Activated T-helper 1 cell treated with Interleukin-2 at 50 U/mL for 16 hours (primary cell): ENCODE measurements at places on chromosomes 16 and 17.

GRCh38 chr17:74452033-74452840 is 14.2 kb upstream of the CD300A start:
- no peak for DNase-seq

- no peak for DNase-seq
Measured at GRCh38 chr16:9500872-9501271, 409.4 kb downstream of the HAPSTR1 start.

- DNase-seq = no peak
Measured at GRCh38 chr16:27977966-27978365, 85.5 kb downstream of the GSG1L start.

DNA sequence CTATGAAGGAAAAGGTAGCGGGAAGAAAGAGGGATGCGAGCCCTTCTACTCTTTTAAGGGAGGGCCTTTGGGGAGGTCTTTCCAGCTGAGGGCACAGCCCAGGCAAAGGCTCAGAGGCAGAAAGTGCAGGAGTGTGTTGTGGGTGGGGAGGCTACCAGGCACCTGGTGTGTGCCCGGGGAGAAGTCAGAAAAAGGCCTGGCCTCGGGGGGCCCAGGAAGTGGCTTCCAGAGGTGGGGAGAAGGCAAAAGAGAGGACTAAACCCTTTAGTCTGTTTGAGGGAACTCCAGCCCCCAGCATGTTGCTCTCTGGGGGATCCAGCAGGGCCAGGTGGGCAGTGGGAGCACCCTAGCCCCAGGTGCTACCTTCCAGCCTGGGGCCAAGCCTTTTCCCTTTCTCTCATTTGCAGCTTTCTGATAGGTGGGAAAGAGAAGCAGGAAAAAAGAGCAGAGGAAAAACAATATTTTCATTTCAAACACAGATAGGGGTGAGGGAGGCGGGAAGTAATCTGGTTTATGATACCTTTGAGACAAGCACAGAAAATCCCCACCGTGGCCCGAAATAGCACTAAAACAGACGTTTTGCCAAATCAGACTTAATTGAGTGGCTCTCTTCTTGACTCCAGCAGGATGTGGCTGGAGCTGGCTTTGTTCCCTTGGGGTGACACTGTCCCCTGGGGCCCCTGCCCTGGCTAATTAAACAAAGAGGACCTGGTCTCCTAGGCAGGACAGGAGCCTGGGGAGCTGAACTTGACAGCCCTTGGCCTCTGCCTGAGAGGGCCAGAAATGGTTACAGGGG is 10.4 kb downstream of the RAI1 start:
- no peak for DNase-seq

GRCh38 chr16:84082835-84083569 is 33.7 kb downstream of the MBTPS1 start:
- DNase-seq = no peak

- no peak for DNase-seq
Measured at GRCh38 chr17:51888816-51889215, 269.7 kb downstream of the CA10 start.

DNA sequence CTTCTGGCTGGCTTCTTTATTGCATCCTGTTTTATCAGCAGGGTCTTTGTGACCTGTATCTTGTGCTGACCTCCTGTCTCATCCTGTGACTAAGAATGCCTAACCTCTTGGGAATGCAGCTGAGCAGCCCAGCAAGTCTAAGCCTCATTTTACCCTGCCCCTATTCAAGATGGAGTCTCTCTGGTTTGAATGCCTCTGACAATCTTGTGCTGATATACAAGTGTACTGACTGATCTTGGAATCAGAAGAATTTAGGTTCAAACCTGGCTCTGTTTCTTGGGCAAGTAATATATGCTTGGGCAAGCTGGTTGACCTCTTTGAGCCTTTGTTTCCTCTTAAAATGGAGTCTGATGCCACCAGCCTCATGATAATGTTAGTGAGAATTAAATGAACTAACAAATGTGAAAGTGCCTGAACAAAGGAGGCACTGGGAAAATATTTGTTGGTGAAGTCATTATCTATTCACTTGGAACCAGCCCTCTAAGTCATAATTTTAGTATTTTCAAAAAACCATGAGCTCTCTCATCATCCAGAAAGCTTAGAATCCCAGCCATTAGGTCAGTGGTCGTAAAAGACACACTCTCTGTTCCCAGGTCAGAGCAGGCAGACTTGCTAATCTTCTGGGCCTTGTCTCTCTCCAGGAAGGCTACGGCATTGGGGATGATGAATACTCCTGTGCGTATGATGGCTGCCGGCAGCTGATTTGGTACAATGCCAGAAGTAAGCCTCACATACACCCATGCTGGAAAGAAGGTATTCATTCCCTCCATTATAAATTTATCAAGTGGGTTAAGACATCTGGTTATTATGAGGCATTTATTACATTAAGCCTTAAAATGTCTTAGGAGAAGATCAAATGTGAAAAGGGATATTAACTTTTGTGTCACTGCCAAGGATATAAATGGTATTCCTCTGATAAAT is 18.1 kb upstream of the ARL2BP start:
- no peak for DNase-seq

DNA sequence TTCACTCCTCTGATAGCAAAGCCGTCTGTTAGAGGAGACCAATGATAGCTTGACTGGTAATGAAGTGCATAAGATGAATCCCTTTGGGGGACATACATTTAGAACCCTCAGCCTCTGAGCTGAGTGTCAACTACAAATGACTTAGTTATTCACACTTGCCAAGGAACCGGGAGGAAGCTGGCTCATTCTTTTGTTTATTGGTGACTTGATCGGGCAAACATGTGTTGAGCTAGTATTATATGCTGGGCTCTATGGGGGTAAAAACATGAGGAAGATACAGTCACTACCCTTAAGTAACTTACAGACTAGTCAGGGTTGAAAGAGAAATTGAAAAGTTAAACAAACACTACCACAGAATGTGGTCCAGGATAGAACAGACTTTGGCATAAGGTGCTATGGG is 3.0 kb downstream of the CCL16 start:
- no peak for DNase-seq

DNA sequence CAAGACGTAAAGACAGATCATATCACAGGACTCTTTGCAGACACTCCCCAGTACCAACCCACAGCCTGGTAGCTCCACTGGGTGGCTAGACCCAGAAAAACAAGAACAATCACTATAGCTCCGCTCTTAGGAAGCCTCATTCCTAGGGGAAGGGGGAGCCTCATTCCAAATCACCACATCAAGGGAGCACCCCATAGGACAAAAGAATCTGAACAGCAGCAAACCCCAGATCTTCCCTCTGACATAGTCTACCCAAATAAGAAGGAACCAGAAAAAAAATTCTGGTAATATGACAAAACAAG is 237.8 kb downstream of the CEP112 start:
- DNase-seq = no peak
